Stimulated activated naive CD4-positive, alpha-beta T cell treated with Interleukin-2 at 50 U/mL for 16 hours (primary cell): ENCODE measurements at places on chromosomes 5 and 9.

DNA sequence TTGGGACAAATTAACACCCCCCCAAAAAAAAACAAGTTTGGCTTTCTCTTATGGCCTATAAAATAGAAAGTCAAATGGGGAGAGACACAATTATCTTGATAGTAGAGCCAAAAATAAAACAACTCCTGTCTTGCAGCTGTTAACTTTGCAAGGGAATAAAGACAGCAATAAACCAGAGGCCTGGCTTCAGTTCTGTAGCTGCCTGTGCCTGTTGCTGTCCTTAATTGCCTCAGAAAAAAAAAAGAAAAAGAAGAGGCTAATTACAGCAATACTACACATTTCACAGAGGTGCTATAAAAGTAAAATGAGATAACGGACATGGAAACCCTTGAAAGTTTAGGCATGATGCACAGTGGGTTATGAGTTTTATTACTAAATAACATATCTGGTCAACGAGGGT lies 170.7 kb upstream of the IRX1 start:
- DNase-seq = no peak

DNA sequence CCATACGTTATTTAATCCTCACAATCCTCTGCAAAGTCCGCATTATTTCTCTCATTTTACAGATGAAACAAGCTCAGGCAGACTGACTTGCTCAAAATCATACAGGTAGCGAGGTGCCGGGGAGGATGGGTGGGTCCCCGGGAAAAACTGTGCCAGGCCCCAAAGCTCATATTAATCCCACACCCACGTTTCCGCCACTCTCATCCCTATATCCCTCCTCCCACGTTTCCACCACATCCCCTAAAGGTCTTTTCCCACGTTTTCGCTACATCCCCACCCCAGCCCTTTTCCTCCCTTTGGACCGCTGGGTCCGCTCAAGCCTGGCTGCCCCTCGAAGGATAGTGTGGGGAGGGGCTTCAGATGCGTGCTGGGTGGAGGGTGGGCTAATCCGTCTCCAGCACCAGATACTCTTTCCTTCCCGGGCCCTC lies 434 bp upstream of the FSD1L start:
- DNase-seq = no peak

DNA sequence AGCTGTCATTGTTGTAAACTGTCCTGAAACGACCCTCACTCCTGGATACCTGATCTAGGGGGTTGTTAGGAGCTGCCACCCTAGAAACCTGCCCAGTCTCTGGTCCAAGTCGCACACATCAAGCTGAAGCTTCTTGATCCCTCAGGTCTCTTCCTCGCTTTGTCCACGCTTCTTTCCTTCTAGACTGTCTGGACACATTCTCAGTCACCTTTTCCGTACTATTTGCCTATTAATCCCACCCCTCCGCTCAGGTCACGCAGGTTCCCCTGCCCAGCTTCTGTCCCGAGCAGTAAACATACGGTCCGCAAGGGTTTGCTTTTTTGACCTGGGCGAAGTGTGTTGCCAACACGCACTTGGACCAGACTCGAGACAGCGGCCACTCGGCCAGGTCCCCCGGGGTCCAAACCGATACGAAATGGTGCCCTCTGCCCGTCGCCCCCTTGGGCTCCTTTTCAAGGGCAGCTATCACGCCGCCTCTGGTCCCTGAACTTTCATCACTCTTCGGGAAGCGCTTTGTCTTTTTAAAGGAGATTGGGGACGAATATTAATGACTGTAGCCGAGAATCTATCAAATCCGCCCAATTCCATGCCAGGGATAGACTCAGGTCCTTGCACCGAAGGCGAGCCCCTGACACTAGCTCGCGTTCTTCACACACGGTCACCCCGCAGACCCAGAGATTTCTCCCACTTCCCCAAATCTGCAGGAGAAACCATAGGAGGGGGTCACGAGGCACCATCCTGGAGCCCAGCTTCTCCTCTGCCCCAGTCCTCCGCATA lies 814 bp downstream of the PLCXD3 start:
- DNase-seq = no peak

DNA sequence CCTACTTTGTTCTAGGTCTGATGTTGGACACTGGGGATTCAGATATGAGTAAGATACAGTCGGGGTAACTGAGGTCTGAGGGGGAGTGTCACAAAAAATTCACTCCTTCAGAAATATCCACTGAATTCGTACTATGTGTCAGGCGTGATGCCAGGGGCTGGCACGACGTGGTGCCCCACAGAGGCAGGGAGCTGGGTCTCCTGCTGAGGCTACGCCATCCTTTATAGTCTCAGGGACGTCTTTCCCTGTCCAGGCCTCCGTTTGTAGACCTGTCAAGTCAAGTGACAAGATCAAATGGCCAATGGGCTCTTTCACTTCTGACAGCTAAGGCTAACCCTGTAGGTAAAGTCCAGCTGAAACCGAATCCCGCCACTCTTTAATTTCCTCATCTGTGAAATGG lies 118.8 kb upstream of the SMIM23 start:
- DNase-seq = no peak

DNA sequence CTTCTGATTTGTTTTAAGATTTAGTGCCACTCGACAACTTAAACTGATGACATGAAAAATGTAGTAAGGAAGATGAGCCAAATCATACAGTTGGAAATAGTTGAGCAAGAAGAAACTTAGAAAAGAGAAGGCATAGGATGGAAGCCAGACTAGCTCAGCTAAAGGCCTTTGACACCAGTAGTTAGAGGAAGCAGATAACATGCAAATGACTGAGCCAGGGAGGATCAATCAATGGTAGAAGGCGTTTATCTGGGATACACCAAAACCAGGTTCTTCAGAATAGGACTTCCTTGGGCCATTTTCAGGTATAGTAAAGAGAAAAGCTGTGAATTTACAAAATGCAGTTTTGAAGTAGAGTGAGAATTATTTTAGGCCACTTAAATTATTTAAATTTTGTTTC lies 3.2 kb downstream of the TDRD7 start:
- no peak for DNase-seq
